ENCODE measurements at places on chromosomes 3 and 15.

- DNase-seq = no peak
These were observed 15.8 kb upstream of the CASR start for GRCh38 chr3:122167630-122168029.

GRCh38 chr3:8460815-8461456 is 40.7 kb upstream of the LMCD1 start:
- no peak for DNase-seq

DNA sequence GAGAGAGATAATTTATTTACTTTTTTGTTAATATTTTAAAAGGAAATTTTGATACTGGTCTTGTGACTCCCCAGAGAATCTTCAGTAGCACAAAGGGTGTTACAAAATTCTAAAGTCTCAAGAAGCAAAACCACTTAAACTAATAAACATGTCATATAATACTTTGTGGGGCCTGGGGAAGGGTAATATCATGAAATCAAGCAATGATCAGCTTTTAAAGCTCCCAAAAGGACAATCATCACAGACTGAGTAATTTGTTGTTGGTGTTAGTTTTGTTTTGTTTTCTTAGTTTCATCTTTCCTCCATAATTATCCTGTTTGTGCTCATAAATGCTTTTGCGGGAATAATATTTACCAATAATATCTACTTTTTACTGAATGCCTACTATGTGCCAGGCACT is 55.0 kb downstream of the TMEM212 start:
- no peak for DNase-seq

GRCh38 chr15:87816811-87817210 is 439.7 kb downstream of the NTRK3 start:
- no peak for DNase-seq

- no peak for DNase-seq
These were observed 101.7 kb downstream of the P3H2 start for GRCh38 chr3:190019006-190019405.

- DNase-seq = no peak
These were observed 914 bp upstream of the PAQR5 start for GRCh38 chr15:69297642-69298353.

- no peak for DNase-seq
These were observed 87.7 kb upstream of the KLF13 start for GRCh38 chr15:31238906-31239305.

- no peak for DNase-seq
These were observed 97.7 kb upstream of the PHLDB2 start for GRCh38 chr3:111761309-111761795.

DNA sequence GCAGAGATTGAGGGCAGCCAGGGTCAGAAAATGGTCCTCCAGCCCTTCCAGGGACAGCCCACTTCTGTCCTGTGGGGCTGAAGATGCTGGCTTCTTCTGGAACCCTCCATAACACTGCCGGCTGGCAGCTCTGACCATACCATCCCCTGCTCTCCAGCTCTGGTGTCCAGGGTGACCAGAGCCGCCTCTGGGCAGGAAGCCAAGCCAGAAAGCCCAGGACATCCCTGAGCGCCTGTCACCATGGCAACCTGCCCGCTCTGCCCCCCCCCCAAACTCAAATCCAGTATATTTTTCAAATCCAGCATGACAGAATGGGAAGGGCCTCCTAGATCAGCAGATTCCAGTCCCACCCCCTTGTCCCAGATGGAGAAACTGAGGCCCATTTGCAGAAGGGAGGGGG is 420 bp upstream of the TMIE start:
- no peak for DNase-seq

- no peak for DNase-seq
These were observed 32.2 kb downstream of the KAT2B start for GRCh38 chr3:20072422-20072821.

- DNase-seq = no peak
These were observed 395.8 kb downstream of the MAGI1 start for GRCh38 chr3:65642883-65643282.

- DNase-seq = peak; percentile 57
These were observed 722 bp downstream of the CHRNA3 start for GRCh38 chr15:78620021-78620526.

- no peak for DNase-seq
These were observed 4.6 kb downstream of the BCL6 start for GRCh38 chr3:187740421-187741399.

- peak; percentile 18 for DNase-seq
These were observed at the start of gene GXYLT2 for GRCh38 chr3:72887705-72888545. GXYLT2 (plus strand) TSS chr3:72888046; CDS start chr3:72888234, 188 bp downstream.

GRCh38 chr3:193780810-193781478 is 187.9 kb downstream of the OPA1 start:
- DNase-seq = peak; percentile 26

DNA sequence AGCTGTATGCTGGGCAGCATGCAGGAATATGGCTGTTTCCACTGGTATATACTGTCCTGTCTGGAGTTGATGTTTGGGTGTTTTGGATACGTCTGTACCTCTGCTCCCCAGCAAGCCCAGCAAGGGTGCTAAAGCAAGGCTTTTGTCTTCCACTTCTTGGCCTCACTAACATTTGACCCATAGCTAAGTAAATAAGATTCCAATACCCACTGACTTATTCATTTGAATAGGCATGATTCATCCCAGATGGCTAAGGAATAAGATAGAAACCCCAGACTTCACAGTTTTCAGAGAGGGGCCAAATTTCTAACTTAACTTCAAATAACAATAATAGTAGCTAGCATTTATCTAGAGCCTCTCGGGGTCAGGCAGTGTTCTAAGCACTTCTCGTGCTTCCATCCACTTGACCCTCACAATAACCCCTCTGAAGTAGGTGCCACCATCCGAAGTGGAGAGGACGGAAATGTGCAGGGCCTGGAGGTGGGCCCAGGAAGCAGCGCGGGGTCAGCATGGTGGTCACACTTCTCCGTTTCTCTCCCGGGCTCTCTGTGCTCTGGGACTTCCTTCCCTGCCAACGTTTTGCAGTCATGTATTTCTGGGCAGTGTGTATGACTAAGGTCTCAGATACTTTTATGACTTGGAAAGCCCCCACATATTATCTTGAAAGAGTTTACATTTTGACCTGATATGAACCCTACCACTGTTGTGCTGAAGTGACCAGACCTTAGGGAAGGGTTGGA is 39.3 kb downstream of the LRRK1 start:
- no peak for DNase-seq

GRCh38 chr3:171115667-171116066 is 89.1 kb upstream of the SLC2A2 start:
- no peak for DNase-seq

- no peak for DNase-seq
These were observed 7.8 kb downstream of the FEZF2 start for GRCh38 chr3:62365391-62366125.

- peak; percentile 49 for DNase-seq
These were observed 106.7 kb downstream of the GHSR start for GRCh38 chr3:172341482-172342059.

- DNase-seq = no peak
These were observed 37.4 kb upstream of the PRICKLE2 start for GRCh38 chr3:64262574-64263114.

GRCh38 chr15:91891101-91891500 is 37.6 kb downstream of the SLCO3A1 start:
- DNase-seq = no peak

DNA sequence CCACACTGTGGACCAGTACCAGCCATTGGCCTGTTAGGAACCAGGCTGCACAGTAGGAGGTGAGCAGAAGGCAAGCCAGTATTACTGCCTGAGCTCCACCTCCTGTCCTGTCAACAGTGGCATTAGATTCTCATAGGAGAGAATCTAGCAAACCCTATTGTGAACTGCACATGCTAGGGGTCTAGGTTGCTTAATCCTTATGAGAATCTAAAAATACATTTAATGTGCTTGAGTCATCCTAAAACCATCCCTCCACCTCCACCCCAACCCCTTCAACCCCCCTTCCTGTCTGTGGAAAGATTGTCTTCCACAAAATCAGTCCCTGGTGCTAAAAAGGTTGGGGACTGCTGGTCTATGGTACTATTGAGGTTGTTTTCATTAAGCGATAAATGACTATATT is 49.3 kb upstream of the KCNAB1 start:
- no peak for DNase-seq

DNA sequence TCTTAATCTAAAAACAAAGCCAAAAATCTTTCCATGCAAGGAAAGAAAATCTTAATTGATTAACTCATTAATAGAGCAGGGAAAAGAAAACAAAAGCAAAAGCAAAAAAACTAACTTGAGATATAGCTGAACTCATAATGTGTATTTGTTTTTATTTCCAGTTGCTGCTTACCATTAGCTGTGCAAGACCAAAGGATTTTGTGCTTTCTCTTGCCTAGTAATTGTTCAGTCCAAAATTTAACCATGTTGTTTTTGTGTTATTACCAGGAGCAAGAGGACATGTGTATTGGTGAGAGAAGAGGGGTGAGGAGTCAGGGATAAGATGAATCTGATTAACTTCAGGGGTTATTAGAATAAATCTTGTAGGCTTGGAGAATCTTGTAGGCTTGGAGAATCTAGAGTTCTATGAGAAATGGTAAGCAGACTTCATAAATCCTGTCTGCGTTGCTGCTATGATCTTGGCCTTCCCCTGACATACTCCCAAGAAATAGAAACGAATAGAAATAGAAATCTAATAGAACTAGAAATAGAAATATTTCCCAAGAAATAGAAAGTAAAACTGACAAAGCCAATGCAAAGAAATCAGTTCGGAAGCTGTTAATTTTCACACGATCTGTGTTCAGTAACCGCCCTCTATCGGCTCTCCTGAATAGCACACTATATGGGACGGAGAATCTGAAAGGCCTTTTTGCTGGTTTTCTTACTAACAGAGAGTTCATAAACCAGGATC is 72.6 kb upstream of the TNFSF10 start:
- DNase-seq = no peak

GRCh38 chr15:101696829-101697228 is 27.4 kb downstream of the TARS3 start:
- no peak for DNase-seq

DNA sequence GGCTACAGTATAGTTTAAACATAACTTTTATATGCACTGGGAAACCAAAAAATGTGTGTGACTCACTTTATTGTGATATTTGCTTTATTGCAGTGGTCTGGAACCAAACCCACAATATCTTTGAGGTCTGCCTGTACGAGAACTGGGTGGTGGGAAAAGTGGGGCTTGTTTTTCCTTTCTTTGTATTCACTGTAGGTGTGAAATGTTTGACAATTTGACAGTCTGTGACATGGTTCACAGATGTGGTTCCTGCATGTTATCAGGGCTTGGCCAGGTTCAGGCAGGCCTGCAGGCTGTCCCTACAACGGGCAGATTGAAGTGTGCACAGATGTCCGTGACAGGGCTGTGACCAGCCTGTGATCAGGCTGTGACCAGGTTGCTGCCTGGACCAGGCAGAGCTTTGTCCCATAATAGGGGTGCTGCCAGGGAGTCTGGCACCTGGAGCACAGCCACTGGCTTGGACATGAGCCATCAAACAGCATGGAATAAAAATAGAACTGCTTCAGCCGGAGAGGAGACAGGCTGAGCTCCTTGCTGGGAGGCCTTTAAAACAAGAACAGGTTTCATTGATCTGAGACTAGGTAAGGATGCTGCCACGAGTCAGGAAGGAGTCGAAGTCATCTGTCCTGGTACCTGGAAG is 61.0 kb downstream of the KLF13 start:
- peak; percentile 67 for DNase-seq

DNA sequence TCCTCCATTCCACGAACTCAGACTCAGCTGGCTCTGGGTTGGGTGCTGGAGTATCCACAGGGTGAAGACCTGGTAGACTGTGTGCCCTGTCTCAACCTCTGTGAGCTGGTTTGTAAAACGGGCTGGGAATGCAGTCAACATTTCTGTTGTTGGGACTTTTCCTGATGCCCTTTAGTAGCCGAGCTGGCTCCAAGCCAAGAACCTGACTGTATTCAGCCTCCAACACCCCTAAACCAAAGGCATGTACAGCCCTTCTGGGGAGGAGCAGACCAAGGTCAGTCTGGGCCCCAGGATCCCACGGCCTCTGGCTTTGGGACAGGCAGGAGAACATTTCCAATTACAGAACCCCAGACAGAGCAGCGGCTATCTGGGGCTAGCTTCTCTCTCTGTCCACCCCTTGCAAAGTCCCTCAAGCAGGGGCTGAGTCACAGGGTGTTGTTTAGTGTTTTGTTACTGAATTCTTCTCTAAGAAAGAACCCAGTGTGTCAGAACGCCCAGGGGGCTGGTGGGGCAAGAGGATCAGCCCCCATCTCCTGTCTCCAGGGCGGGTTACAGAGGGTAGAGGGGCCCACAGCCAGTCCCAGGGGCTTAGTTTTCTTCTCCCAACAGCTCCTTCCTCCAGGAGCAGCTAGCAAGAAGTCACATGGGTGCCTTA is 56.8 kb upstream of the SLC6A6 start:
- DNase-seq = no peak

DNA sequence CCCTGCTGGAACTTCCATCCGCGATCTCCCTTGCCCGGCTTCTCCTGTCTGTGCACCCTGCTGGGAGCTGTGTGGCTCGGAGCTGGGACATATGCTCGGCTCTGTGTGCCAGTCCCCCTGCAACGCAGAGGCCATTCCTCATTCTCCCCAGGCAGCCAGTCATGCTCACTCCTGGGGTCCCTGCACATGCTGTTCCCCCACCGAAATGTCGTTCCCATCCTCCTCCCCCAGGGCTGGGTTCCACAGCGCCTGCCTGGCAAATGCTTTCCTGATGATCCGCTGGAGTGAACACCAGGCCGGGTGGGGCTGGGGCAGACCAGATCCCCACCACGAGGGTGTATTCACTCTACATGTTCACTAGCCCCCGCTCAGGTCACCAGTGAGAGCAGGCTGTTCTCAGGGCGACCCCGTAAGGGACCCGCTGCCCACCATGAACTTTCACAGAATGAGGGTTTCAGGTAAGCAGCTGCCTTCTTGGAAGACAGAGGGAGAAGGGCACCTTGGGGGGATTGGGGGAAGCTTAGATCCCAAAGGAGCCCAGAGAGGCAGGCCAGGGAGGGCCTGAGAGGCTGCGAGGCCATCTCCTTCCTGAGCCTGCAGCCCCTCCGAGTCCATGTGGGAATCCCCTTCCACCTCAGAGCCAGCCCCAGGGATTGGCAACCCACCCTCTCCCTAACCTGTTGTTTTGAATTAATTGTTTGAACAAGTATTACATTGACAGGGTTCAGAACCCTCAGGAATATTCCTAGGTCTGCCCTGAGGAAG is 88.7 kb upstream of the IQSEC1 start:
- no peak for DNase-seq

- no peak for DNase-seq
These were observed 228.2 kb upstream of the TRIM42 start for GRCh38 chr3:140449413-140450256.

DNA sequence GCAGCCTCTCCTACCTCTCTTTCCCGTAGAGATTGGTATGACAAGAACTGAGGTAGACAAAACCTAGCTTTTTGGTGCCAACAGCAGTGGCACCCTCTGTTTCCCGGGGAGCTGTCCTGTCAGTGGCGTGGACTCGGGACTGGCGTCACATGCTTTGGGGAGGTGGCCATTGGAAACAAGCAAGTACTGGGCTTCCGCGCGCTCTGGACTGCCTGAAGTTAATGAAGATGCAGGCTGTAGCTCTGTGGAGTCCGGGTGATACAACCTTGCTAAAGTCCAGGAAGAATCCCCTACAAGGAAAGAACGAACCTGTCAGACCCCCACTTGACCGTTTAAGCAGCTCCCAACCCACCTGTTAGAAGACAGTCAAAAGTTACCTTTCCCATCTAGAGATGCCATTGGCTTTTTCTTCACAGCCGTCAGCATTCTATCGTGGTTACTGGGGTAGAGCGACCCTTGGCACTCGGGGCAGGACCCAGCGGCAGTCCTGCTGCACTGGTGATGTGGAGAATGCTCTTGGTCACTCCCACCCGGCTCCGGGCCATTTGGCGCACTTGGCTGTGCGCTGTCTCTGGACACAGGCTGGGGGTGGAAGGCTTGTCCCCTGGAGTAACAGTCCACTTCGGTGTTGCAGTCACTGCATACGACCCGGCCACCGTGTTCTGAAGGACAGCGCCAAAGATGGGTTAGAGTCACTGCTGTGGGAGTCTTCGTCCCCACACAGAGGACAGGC is 120.5 kb downstream of the LRIG1 start:
- DNase-seq = no peak
